Stimulated activated naive CD8-positive, alpha-beta T cell treated with anti-CD3 and anti-CD28 coated beads, Interleukin-15, amount 100 ng/mL, for 72 hours (primary cell): ENCODE measurements at places on chromosomes 5 and 9.

GRCh38 chr5:161283296-161283695 lies 263.2 kb downstream of the GABRB2 start:
- no peak for DNase-seq

DNA sequence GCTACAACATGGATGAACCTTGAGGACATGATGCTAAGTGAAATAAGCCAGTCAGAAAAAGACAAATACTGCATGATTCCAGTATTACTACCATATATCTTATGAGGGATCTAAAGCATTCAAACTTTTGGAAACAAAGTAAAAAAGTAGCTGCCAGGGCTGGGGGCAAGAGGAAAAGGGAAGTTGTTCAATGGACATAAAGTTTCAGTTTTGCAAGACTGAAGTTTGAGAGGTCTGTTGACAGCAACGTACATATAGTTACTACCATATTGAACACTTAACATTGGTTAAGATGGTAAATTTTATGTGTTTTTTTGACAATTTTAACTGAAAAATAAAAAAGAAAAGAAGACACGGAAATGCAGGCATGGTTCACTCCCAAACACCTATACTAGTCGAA lies 77.6 kb downstream of the MAPKAP1 start:
- DNase-seq: no peak

GRCh38 chr9:82987370-82988189 lies 75.4 kb downstream of the RASEF start:
- DNase-seq: no peak

- DNase-seq: no peak
Measured at GRCh38 chr5:82313016-82313415, 34.9 kb upstream of the RPS23 start.

DNA sequence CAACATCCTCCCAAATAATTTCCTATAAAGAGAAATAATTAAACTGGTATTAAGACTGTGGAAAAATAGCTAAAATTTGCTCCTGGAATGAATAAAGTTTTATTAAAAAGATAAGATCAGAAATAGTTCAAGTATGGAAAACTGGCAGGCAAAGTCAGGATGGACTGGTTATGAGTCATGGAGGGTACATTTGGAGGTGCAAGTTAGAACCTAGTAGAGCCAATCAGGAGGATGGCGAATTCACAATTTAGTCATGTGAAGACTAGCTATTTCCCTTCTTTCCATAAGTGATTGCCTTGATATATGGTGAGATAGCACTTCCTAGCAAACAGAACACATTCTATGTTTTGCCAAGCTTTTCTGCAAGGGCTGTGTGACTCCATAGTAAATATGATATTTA lies 1303.5 kb downstream of the EFNA5 start:
- DNase-seq: no peak

GRCh38 chr5:88826646-88827585 lies 56.1 kb downstream of the MEF2C start:
- no peak for DNase-seq

- DNase-seq: no peak
Measured at GRCh38 chr5:33362915-33363314, 77.8 kb upstream of the TARS1 start.

DNA sequence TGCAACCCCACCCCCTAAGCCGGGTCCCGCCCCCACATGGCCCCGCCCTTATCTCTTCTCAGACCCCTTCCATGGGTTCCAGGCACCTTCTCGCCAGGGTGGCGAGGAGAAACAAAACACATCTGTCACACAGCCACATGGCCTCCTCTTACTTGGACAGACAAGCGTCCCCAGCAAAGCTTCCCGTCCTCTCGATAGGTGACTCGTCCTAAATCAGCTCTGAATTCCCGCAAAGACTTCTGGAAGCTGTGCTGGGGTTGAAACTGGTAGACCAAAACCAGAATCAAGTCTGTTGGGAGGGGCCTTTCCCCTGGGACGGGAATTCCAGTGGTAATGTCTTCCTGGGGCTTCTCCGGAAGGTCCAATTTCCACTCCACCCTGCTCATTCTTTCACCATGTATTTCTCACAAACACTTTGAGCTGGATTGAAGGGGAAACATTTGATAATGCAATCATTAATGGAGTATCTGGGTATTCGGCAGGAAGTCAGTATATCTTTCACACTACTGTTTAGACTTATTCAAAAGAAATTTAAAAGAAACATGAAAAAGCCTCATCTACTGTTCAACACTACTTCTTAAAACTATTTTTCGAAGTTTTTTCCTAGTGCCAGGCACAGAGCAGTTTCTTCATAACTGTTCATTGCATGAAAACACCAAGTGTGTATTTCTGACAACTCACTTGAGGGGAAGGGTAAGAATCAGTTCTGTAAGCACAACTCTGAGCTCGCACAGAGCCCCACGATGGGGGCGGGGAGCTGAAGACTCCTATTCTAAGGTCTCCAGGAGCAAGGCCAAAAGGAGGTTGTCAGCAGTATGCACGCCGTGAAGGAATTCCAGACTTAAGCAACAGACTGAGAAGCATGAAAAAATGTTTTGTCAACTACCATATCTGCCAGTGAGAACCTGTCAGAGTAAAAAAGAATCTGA lies 644 bp upstream of the CTNNAL1 start:
- no peak for DNase-seq

DNA sequence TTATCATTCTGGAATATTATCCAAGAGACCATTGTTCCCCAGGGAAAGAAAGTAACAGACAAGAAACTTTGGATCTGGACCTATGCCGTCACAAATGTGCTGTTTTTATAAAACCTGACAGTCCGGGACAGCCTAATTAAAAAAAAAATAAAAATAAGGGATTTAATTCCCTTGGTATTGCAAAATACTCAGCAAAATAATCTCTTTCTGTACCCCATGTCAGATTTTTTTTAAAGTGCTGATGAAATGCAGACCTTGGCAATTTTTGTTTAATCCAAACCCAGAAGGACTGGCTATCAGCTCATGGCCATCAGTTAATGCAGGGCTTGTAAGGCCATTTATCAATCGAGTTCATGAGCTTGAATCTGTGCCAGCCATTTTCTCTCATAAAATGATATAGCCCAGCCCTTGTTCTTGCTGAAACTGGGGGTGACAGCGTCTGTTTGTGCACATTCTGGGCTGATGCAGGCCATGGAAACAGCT lies 162.7 kb upstream of the S1PR3 start:
- DNase-seq: no peak

DNA sequence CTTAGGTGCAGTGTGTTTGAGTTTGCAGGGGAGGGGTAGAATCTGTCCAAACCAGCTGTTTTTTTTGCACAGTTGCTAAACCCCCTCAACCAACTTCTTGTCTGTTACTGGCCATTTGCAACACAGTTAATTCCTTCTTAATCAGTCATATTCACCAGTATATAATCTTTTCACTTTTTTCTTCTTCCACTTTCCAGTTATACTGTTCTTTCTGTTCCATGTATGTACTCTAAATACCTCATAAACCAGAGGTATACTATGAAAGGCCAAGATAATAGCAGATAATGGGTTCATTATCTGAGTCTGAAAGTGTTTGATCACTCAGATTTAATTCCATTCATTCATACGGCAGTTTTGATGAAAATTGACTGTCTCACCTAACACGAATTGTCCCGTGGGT lies 11.1 kb downstream of the SMAD5 start:
- no peak for DNase-seq

DNA sequence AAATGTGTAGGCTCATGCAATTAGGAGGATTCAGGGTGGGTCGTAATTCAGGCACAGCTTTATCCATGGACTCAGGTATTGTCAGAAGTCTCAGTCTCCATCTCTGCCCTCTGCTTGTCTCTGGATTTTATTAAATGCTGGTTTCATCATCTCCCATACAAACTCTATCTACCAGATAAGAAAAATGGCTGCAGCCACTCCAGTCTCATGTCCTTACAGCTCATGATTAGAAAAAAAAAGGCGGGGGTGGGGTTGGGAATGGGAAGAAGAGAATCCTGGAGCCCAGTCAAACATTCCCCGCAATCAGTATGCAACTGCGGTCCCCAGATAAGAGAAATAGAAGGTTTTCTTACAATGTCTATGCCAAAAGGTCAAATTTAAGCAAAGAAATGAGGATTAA lies 7.6 kb upstream of the FBXO38 start:
- DNase-seq: no peak

DNA sequence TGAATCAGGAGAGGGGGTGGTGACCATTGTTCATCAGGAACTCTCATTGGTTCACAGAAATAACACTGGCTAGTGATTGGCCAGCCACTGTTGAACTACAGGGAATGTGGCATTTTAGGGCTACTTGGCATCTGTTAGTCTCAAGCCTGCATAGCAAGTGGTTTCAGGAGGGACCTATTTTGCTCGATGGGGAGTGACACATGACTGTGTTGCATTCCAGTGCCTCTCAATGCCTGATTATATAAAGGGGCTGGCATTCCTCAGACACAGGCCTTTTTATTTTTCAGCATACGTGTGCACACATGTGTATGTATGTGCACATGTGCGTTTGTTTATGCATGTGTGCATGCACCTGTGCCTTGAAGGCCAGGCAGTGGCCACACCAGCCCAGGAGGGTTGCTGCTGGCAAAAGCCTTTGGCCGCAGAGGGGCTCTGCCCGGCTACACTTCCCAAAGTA lies 23.2 kb downstream of the FGD3 start:
- no peak for DNase-seq

DNA sequence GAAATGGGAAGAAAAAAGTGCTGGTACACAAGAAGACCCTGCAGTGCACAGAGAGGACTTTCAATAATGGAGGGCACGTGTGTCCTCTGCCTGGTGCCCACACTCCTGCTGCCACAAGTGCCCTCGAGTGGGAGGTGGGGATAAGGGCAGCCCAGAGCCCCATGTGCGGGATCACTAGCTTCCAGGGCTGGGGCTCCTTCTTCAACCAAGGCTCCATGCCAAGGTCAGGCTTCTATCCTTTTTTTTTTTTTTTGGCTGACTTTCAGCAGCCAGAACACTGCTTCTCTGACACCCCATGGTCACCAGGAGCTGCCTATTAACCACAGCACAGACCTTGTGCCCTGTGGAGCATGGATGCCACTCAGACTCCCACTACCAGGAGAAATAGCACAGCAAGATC lies 7.5 kb downstream of the ACSL6 start:
- DNase-seq: no peak

DNA sequence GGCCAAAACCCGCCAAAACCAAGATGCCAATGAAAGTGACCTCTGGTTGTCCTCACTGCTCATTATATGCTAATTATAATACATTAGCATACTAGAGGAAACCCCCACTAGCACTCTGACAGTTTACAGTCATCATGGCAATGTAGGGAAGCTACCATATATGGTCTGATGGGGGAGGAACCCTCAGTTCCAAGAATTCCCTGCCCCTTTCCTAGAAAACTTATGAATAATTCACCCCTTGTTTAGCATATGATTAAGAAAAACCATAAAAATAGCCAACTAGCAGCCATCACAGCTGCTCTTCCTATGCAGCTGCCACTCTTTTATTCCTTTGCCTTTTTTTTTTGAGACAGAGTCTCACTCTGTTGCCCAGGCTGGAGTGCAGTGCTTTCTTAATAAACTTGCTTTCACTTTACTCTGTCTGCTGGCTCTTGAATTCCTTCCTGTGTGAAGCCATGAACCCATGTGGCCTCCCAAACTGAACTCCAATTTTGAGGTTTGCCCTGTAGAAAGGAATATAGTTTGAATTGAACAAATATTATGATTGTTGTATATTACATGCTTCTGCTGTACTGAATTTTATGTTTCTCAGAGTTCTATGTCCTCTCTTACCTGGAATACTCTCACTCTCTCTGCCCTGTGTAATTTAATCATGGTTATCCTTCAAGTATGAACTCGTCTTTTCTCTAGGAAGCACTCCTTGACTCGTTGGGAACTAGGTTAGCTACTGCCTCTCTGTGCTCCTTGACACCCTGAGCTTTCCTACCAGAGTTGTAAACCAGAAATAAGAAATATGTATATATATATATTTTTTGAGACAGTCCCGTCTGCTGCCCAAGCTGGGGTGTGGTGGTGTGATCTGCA lies 59.8 kb downstream of the KIAA1958 start:
- peak; percentile 11 for DNase-seq

GRCh38 chr5:53963958-53964357 lies 346.4 kb downstream of the ARL15 start:
- DNase-seq: no peak

GRCh38 chr9:128192601-128193371 lies 1.4 kb upstream of the CIZ1 start:
- DNase-seq: no peak

DNA sequence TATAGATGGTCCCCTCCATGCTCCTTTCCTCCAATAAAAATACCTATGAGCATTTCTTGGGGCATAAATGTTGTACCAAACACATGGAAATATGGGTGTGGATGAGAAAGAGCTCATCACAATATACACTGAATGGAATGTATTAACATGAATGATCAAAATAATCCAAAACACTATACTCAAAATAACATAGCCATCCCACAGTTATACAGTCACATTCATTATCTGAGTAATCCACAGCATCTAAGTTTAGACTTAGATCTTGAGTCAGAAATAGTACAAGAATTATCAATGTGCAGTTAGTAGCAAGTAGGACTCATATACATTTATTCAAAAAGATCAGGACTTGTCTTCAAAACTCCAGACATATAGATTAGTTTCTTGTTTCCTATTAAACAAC lies 175.2 kb upstream of the NREP start:
- DNase-seq: no peak

DNA sequence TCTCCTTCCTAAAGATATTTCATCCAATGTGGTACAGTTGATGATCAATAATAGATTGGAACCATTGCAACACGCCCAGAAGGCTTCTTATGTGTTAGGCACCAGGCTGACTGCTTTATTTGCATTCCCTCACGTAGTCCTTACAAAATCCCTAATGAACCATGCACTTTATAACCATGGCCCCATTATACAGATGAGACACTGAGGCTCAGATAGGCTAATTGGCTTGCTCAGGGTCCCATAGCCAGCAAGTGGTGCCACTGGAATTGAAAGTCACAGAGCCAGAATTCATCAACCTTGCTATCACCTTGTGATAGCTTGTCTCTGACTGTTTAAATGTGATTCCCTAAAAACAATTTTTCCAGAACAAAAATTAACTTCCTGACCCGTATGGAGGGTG lies 27.8 kb upstream of the RAI14 start:
- DNase-seq: no peak

DNA sequence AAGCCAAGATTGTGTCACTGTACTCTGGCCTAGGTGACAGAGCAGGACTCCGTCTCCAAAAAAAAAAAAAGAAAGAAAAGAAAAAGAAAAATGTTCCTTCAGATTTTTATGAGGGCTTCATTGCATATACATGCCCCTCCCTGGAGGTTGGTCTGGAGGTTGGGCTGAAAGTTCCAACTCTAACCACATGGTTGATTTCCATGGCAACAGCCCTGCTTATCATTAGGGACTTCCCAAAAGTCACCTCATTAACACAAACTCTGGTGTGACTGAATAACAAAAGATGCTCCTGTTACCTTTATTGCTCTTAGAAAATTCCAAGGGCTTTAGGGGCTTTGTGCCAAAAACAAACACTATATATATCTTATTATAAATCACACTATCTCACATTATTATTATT lies 113.8 kb downstream of the TMC1 start:
- DNase-seq: peak; percentile 16

GRCh38 chr9:83636813-83637212 lies 13.9 kb downstream of the IDNK start:
- DNase-seq: no peak

- DNase-seq: no peak
Measured at GRCh38 chr9:126390923-126391322, 64.3 kb downstream of the MVB12B start.

GRCh38 chr5:20020247-20020646 lies 32.2 kb upstream of the CDH18 start:
- no peak for DNase-seq

- no peak for DNase-seq
Measured at GRCh38 chr5:65969539-65970393, 43.4 kb downstream of the ERBIN start.

GRCh38 chr9:35236692-35237091 lies 74.9 kb downstream of the UNC13B start:
- DNase-seq: no peak
